Activated CD8-positive, alpha-beta memory T cell treated with anti-CD3 and anti-CD28 coated beads for 24 hours (primary cell): ENCODE measurements at places on chromosomes 6 and 20.

DNA sequence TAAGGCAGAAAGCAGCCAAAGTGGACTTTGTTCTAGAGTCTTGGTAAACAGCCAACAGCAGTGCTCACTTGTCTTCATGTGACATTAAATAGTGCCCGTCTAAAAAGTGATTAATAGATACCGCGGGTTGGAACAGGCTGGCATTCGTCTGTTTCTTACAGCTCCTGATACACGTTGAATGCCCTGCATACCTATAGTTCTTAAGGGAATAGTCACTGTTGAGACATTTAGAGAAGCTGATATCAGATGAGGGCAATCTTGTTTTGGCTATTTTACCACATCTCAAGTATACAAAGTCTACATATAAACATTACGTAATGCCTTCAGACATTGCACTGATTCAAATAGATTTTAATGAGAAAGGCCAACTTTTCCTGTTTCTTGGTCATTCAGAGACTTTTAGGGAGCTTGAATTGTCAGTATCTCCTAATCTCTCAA lies 374.9 kb upstream of the FLRT3 start:
- DNase-seq, result no peak

- DNase-seq, result no peak
Measured at GRCh38 chr6:127893541-127893940, 7.3 kb downstream of the THEMIS start.

- DNase-seq, result no peak
Measured at GRCh38 chr20:49862607-49863200, 50.1 kb downstream of the SLC9A8 start.

DNA sequence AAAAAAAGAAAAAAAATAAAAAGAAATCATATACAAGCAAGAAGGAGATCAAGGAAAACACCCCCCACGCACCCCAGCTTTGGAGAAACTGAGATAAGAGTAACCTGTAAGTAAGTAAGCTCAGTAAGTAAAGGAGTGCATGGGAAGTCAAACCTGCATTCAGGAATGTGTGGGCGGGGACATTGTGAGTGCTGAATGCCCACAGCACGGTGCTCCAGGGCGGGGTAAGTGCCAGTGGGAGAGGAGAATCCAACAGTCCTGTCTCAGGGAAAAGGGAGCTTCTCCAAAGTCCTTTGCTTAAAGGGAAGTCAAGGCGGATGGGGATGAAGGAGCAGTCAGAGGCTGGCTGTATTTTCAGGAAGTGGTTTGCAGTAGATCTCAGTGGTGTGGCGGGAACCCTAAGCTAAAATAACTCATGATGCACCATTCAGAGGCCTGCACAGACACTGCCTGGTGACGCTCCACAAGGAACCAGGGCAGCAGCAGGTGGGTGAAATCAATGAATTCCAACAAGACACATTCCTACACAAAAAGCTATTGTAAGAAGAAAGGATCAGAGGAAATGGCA lies 368.0 kb downstream of the QKI start:
- DNase-seq, result no peak

DNA sequence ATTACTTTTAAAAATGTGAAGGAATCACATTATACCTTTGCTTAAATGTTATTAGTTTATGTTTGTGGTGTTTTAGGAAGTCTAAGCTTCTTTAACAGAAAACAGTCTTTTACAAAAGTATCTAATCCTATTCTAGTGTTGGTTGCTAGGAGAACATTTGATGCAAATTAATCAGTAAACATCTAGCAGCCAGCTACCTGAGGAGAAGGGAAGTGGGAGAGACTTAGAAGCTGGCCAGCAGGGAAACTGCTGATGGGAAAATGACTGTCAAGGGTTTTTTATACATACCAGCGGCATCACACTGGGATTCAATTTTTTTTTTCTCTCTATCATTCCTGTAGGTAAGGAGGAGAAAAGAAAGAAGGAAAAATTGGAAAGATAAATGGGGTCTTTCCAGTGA lies 686.0 kb upstream of the MMS22L start:
- DNase-seq, result no peak

DNA sequence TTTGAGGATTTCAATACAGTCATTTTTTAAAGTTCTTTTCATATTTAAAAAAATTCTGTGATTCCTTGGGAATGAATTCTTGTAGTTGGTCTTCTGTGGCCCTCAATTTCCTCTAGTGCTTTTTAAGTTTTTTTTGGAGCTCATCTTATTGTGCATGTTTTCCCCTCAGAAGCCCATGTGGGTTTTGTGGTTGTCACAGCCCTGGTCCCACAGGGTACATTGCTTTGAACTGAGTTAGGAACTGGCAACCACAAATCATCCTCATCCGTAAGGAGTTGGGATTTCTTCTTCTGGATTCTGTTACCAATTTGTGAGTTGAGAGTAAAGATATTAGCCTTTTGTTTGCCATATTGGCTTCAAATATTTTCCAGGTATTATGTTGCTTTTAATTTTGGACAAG lies 89.9 kb downstream of the AKAP7 start:
- no peak for DNase-seq

GRCh38 chr20:43752561-43753301 lies 25.9 kb upstream of the GTSF1L start:
- peak; percentile 71 for DNase-seq

DNA sequence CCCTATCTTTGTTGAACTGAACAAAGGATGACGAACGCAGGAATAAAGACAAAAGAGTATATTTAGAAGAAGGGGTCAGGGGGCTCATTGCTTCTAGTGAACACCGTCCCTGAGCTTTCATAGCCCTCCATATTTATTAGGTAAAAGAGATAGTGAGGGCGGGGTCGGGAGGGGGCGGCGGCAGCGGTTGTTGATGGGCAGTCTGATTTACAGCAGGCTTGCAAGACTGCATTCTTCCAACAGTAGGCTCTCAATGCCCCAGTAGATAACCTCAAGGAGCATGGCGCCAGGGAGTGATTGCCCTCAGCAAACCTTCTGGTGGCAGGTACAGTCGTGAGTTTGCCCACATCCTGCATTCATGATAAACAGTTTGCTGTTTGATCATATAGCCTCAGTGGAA lies 563.3 kb upstream of the SYNCRIP start:
- DNase-seq, result no peak

GRCh38 chr6:44327096-44327495 lies 13.9 kb upstream of the AARS2 start:
- no peak for DNase-seq

- no peak for DNase-seq
Measured at GRCh38 chr6:129895692-129896091, 34.6 kb upstream of the TMEM244 start.

DNA sequence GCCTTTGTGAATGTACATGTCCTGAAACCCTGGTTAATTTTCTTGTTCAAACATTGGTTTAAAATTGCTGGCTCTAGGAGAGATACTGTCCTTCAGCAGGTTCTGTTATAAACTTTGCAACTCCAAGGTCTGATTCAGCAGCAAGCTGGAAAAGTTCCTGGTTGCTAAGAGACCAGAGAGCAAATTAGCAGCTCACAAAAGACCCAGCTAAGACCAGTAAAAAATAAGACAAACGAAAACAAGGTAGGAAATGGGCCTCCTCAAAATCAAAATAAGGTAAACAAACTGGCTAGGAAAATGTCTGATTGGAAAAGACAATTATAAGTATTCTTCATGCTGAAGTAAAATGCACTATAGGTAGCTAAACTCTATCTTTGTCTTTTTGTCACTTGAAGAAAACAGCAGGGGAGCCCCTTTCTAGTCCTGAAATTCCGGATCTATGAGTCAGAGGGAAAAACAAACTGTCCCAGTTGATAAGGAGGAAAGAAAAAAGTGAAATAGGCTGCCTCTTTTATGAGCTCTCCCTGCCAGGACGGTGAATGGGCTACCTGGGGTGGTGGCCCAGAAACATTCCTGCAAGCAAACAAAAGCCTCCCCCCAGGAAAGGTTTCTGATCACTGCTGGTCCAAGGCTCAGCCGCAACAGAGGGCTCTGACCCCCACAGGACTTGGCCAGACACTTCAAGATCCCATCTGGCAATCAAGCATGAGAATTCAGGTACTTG lies 41.6 kb downstream of the UNC5CL start:
- no peak for DNase-seq

GRCh38 chr20:1835186-1836035 lies 59.8 kb upstream of the SIRPA start:
- DNase-seq, result no peak

DNA sequence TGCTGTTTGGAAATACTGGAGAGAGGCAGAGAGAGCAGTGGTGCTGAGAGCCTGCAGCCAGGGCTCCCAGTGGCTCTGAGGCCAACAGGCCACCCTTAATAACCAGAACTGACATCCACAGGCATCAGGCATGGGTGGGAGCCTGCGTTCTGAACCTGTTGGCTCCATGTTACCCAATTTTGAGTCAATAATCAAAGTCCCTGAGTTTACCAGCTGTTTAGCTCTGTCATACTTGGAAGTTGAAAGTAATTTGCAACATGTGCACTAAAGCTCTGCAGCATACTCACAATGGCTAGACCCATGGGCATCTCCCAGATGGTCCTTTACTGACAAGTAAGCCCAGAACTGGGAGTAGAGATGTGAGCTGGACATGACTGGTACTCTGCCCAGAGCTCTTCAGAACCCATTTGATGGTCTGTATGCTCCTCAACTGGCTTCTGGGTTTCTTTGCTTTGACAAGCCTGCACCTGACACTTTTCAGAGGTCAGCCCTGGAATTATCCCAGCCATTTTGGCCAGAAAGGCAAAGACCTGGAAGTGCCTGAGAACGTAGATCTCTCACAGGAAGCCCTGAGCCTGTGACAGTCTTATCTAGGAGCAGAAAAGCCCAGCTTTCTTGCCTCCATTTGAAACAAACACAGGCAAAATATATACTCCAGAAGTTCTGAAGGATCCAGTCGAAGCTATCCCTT lies 122.4 kb upstream of the CITED2 start:
- DNase-seq, result no peak

GRCh38 chr20:59933296-59933848 lies at the start of gene SYCP2:
SYCP2 (minus strand) TSS chr20:59933637; CDS start chr20:59922413, 11,224 bp downstream.
- DNase-seq, result peak; percentile 80

GRCh38 chr6:134082191-134082590 lies 29.8 kb upstream of the SLC2A12 start:
- DNase-seq, result no peak

DNA sequence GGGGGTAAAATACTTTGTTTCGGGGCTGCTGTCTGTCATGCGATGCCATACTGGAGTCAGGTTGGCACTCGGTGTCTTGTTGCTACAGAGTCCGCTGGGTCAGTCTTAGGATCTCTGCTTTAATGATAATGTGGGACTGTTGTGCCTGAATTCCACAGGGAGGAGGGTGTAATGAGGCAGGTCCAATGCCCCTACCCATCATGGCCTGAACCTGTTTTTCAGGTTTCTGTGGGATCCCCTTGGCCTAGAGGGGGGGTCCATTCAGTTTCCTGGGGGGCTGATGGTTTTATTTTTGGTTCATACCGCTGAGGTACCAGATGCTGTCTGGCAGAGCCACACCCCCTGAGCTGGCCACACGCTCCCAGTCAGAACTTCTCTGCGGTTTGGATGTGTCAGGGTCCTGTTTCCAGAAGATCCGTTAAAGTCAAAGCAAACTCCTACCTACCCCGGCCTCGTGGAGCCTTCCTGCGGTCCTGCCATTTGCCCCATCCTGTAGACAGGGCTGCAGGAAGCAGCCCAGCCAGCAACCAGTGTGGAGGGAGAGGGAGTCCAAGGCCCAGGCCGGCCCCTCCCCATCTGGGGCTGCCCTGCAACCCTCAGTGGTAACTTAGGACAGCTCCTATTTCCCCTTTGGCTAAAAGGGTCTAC lies 69.7 kb downstream of the TCP11 start:
- no peak for DNase-seq

- no peak for DNase-seq
Measured at GRCh38 chr6:54074578-54075195, 36.6 kb upstream of the MLIP start.

DNA sequence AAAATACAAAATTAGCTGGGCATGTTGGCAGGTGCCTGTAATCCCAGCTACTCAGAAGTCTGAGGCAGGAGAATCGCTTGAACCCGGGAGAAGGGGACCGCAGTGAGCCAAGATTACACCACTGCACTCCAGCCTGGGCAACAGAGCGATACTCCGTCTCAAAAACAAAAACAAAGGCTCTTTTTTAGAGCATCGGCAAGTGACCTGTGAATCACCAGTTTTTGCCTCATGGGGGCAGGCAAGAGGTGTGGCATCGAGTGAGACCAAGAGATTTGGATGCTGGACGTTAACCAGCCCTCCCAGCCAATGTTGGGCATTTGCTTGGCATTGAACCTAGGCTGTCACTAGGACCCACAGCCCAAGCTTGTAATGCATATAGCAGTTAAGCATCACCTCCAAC lies 14.6 kb upstream of the CDK5RAP1 start:
- DNase-seq, result no peak

DNA sequence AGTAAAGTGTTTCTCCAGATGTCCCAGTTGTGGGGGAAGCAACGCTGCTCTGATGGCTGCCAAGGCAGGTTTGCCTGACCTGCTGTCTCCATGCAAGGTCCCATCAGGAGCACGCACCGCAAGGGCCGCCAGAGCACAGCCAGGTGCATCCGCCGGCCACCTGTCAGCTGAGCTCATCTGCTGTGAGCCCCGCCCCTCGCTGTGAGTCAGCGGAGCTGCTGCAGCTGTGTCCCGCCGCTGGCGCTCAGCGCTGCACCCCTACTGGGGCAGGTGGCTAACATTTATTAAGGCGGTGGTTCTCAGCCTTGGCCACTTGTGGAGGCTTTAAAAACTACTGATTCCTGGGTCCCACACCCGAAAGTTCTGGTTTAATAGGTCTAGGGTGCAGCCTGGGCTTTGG lies 225.7 kb downstream of the UST start:
- DNase-seq, result peak; percentile 63

GRCh38 chr20:62678553-62678952 lies 30.1 kb upstream of the NTSR1 start:
- DNase-seq, result no peak

DNA sequence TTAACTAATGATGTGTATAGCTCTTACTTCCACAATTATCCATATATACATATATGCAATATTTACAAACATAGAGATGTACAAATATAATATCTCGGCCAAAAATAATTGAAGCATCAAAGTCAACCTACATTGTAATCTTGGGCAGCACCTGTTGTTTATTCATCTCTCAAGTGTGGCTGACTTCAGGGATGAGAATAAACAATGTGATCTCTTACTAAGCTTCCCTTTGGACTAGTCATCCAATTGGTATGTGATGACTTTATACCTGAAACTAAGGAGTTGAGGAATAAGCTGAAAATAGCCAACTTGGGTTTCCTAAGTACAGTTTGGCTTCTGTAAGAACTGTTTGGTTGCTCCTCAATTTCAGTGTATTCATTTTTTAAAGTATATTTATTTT lies 256.6 kb downstream of the KHDC1L start:
- DNase-seq, result no peak

- DNase-seq, result no peak
Measured at GRCh38 chr6:105066836-105067235, 109.9 kb downstream of the LIN28B start.

- peak; percentile 86 for DNase-seq
Measured at GRCh38 chr20:49541733-49542513, 26.0 kb downstream of the PTGIS start.

- no peak for DNase-seq
Measured at GRCh38 chr6:44122801-44123200, 4.5 kb downstream of the MRPL14 start.
